Fibroblast of lung (primary cell): ENCODE measurements at places on chromosomes 1 and 21. TPM values are rescaled to one million over a fixed set of nuclear protein-coding genes. Genes with fewer than 3 reads are reported as not detected.
A peak's percentile ranks its signal among the peaks of the same experiment; 100 is the strongest.

DNA sequence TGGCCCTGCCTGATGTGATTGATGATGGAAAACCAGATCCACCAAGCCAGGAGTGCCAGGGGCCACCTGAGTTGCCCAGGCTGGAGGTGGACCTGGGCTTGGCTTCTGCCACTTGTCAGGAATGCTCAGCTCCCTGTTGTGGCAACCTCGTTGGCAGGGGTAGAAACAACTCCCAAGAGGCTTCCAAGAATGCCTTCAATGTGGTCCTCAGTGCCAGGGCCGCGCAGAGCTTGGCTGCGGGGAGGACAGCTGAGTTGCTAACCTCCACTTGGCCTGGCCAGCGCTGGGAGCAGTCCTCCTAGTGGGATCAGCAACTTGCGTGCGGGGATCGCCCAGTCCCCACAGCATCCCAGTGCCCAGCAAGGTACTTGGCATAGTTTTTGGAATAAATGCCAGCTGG lies 9.0 kb downstream of the MYOM3 start:
- H3K4me3 ChIP-seq: no peak overlapping the region
- no peak overlapping the region for H3K27ac ChIP-seq
- no peaks in the 10 kb centered on the region for H3K4me1 ChIP-seq
- H3K27me3 ChIP-seq: no peaks in the 10 kb centered on the region
- no peak for DNase-seq

DNA sequence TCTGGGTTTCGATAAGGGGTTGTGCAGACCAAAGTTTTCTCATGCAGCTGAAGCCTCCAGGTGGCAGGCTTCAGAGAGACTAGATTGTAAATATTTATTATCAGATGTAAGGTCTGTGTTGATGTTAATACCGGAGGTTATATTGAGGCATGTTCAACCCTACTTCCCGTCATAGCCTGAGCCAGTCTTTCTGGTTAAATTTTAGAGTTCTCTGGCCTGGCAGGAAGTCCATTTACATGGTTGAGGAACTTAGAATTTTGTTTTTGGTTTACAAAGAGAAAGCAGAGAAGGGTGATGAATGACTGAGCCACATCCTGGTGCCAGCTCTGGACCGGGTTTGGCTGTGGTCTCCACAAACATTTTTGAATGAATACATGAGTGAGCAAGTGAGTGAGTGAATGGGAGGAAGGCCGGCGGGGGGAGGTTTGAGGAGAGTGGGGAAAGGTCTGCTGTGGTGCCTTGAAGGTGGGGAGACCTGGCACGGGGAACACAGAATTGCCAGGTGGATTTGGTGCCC lies 218.5 kb downstream of the DISC1 start:
- DNase-seq: peak; percentile 39
- no peak overlapping the region for H3K4me3 ChIP-seq
- no peaks in the 10 kb centered on the region for H3K36me3 ChIP-seq
- no peak overlapping the region for H3K27ac ChIP-seq

DNA sequence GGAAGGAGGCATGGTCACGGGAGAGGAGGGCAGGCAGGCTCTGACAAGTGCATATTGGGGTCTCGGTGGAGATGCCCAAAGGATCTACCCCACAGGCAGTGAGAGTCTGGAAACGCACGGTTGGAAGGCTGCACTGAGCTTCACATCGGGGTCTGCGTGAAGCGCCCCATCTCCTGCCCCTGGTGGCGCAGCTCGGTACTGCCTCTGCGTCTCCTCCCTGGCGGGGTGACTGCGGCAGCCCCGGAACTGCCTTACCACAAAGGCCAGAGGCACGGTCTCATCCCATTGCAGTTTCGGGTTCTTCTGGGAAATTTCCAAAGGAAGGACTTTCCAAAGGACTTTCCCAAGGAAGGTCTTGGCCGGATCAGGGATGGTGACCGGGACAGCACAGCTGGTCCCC lies 69.2 kb upstream of the AJAP1 start:
- H3K4me3 ChIP-seq: no peak overlapping the region
- H3K36me3 ChIP-seq: no peaks in the 10 kb centered on the region
- no peaks in the 10 kb centered on the region for H3K27me3 ChIP-seq
- no peak overlapping the region for H3K27ac ChIP-seq
- no peaks in the 10 kb centered on the region for H3K4me1 ChIP-seq

DNA sequence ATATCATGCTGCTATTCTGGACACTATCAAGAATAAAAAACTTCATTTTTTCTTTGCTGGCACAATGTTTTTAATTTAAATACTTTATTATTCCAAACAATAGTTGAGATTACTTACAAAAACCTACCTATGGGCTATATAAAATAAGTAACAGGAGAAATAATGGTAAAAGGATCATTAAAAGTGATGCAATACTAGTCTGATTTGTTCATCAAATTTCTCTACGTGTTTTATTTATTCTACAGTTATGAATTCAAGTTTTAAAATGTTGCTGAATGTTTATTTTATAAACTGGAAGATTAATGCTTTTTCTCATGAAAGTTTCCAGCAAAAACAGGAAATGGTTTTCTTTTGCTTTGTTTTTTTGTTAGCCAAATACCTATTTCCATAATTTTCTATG lies 662.4 kb upstream of the BRINP3 start:
- peak; percentile 6 for DNase-seq
- no peaks in the 10 kb centered on the region for H3K36me3 ChIP-seq
- H3K4me1 ChIP-seq: no peaks in the 10 kb centered on the region
- H3K27me3 ChIP-seq: no peaks in the 10 kb centered on the region
- no peak overlapping the region for H3K27ac ChIP-seq
- no peak overlapping the region for H3K4me3 ChIP-seq

- H3K36me3 ChIP-seq: no peaks in the 10 kb centered on the region
- no peak overlapping the region for H3K4me3 ChIP-seq
- H3K4me1 ChIP-seq: no peaks in the 10 kb centered on the region
Measured at GRCh38 chr1:3654549-3655281, 2.4 kb downstream of the TP73 start.

DNA sequence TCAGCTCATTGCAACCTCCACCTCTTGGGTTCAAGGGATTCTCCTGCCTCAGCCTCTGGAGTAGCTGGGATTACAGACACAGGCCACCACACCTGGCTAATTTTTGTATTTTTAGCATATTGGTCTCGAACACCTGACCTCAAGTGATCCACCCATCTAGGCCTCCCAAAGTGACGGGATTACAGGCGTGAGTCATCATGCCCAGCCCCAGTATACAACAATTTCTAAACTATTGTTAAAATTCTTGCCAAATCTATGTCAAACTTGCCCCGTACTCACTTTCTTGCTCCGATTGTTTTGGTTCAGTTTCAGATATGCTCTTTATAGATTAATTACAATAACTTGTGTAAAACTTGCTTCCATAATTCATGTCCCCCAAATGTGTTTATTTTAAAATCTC lies 4.1 kb downstream of the RGS18 start:
- no peaks in the 10 kb centered on the region for H3K27me3 ChIP-seq
- no peak for DNase-seq
- no peak overlapping the region for H3K27ac ChIP-seq
- H3K4me1 ChIP-seq: no peaks in the 10 kb centered on the region
- H3K4me3 ChIP-seq: no peak overlapping the region

GRCh38 chr1:78843546-78843945 lies 163.0 kb downstream of the ADGRL4 start:
- H3K36me3 ChIP-seq: no peaks in the 10 kb centered on the region
- H3K27me3 ChIP-seq: no peaks in the 10 kb centered on the region
- DNase-seq: no peak
- H3K4me1 ChIP-seq: peaks cover 4% of the 10 kb centered on the region
- H3K4me3 ChIP-seq: no peak overlapping the region

GRCh38 chr1:89608984-89609725 lies 23.8 kb upstream of the LRRC8C start:
- no peaks in the 10 kb centered on the region for H3K27me3 ChIP-seq
- no peaks in the 10 kb centered on the region for H3K36me3 ChIP-seq
- no peak overlapping the region for H3K27ac ChIP-seq
- no peak overlapping the region for H3K4me3 ChIP-seq

DNA sequence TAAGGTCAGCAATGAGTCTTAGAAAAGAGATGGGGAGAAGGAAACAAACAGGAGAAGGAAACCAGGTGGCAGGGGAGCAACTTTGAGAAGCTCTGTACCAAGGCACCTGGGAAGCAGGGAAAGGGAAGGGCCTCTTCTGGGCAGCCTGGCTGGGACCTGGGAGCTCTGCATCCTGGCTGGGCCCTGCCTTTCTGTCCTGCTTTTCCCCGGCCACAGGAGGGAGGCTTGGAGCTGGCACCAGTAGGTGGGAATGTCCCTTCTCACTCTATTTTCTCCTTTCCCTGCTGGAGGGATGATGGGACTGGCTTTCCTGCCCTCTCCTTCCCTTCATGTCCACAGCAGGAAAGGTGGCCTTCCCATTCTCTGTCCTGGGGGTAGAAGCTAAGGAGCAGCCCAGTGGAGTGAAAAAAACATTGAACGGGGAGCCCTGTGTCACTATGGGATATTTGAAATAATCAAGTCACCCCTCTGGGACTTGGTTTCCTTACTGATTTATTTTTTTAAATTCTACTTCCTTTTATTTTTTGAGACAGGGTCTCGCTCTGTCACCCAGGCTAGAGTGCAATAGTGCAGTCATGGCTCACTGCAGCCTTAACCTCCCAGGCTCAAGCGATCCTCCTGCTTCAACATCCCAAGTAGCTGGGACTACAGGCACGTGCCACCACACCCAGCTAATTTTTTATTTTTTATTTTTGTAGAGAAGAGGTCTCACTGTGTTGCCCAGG lies 5.1 kb upstream of the NES start:
- no peaks in the 10 kb centered on the region for H3K27me3 ChIP-seq
- H3K4me1 ChIP-seq: peaks cover 3% of the 10 kb centered on the region
- no peaks in the 10 kb centered on the region for H3K36me3 ChIP-seq
- no peak for DNase-seq
- H3K4me3 ChIP-seq: no peak overlapping the region
- H3K27ac ChIP-seq: no peak overlapping the region

DNA sequence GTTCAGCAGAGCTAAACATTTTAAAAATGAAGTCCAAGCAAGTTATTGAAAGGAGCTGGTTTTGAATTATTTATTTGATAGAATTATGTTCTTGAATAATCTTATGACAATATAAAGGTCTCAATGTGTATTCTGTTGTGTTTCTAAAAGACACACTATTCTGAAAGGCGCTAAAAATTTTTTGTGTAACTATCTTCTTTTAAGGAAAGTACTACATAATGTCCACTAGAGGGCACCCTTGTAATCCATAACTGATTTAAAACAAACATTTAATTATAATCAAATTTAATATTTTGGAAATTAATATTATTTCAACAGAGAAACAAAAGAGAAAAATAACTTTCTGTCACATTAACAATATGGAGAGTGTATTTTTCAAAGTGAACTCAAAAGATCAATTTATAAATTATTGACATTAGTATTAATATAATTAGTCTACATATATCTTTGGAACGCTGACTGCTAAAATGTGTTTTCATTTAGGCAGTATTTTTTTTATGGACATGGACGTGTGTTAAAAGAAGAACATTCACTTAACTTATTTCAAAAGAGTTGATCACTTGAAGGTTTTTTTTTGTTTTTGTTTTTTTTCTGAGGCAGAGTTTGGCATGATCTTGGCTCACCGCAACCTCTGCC lies 248.4 kb downstream of the DENND1B start:
- H3K27me3 ChIP-seq: no peaks in the 10 kb centered on the region
- H3K36me3 ChIP-seq: no peaks in the 10 kb centered on the region
- H3K27ac ChIP-seq: no peak overlapping the region
- no peaks in the 10 kb centered on the region for H3K4me1 ChIP-seq
- H3K4me3 ChIP-seq: no peak overlapping the region

GRCh38 chr1:70112838-70113237 lies 92.5 kb downstream of the LRRC40 start:
- DNase-seq: no peak
- H3K27ac ChIP-seq: no peak overlapping the region
- H3K27me3 ChIP-seq: no peaks in the 10 kb centered on the region
- H3K4me1 ChIP-seq: no peaks in the 10 kb centered on the region
- H3K36me3 ChIP-seq: no peaks in the 10 kb centered on the region

DNA sequence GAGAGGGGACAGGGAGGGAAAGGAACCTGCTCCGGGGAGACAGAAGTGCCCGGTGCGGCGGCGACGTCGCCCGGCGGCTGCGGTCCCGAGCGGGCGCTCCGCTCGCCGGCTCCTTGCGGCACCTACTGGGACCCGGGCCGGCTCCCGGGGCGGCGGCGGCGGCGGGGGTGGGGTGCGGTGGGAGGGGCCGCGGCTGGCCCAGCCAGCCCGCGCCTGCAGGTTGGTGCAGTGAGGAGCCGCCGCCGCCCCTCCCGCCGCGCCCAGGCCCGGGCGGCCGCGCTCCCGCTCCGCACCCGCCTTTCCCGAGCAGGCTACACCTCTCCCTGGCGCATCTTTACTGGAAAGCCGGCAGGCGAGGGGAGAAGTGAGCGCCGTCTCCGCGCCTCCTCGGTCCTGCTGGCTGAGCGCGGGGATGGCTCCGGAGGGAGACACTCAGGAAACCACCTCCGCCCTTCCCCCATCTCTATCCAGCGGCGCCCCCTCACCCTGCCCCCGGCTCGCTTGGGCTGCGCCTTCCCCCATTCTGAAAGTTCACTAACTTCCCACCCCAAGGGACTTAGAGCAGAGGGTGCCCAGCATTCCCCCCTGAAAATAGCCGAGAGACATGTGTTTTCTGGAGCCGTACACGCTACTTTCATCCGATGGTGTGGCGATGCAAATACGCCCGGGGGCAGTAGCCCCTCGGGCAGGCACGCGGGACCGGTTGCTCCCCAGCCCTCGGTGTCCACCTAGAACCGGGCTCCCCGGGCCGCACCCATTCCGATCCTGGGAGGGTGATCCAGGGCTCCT lies at the start of gene PLD5:
Gene PLD5, minus strand, starts transcription at position 127 of the 789 bp plus-strand sequence.
- H3K36me3 ChIP-seq: no peaks in the 10 kb centered on the region
- no peak within 1 kb of the TSS for H3K27ac ChIP-seq
- peak; percentile 1 for DNase-seq
- no peaks in the 10 kb centered on the region for H3K4me1 ChIP-seq
- no peak within 1 kb of the TSS for H3K4me3 ChIP-seq

DNA sequence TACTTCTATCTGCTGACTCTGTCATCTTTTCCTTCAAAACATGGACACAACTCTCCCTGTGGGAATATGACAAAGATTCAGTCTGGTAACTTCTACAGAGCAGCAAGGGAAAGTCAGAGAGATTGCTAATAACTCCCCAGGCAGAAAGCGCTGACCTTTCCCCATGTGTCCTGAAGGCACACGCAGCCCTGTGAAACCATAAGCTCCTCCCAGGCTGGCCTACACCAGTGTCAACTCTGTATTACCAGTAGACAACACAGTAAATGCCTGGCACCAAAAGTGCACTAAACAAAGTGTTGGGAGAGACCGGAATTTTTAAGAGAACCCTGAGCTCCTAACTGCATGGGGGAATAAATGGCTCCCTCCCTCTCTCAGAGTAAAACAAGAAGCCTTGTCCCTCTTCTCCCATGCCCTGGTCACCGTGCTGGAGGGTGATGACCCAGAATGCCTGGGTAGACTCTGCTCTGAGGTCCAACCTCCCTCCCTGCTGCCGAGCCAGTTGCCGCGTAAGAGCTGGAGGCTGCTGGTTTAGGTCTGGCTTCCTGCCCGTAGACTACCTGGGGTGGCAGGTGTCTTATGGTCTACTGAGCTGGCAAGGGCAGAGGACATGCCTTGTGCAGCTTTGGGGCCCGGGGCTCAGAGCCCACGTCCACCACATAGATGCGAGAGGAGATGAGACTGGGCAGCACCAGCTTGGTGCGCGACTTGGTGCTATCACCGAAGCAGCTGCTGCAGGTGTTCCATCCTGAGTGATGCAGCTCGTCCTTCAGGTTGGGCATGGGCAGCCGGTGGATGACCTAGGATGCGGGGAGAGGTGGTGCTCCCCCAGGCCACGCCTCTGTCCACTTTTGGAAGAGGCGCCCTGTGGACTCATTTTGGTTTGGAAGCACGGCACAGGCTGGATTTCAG lies 3.9 kb downstream of the SELENBP1 start:
- H3K27me3 ChIP-seq: no peaks in the 10 kb centered on the region
- H3K36me3 ChIP-seq: peaks cover 1% of the 10 kb centered on the region
- H3K4me3 ChIP-seq: no peak overlapping the region

IPP gene
- polyA plus RNA-seq: 9.9 and 11.0 TPM in 2 replicates

PRKAB2 gene
- 11.3 and 23.8 TPM in 2 replicates for polyA plus RNA-seq

TDRD10 gene
- not detected in 2 replicates for polyA plus RNA-seq

ZNF281 gene
- polyA plus RNA-seq: 11.1 and 14.0 TPM in 2 replicates

PROX1 gene
- 0.02 and 0.05 TPM in 2 replicates for polyA plus RNA-seq

SELP gene
- polyA plus RNA-seq: not detected in 2 replicates

SUSD4 gene
- polyA plus RNA-seq: 0.33 and 0.63 TPM in 2 replicates

FCRLB gene
- polyA plus RNA-seq: 0.45 and 1.1 TPM in 2 replicates
